ENCODE measurements at places on chromosomes 7 and 10.

DNA sequence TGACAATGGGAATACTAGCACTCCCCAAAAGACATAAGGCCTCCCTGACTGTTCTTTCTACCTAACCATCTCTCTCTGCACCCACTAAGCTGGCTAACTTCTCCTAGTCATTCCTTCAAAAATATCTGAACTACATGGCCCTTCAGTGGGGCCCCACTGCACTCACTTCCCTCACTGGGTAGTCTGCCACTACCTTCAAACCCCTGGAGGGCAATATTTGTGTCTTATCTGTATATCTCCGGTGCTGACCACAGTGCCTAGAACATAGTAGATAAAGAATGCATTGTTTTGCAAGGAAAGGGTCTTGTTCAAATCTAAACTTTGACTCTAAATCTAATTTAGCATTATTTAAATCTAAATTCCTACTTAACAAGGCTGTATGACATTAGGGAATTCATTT, 44.3 kb downstream of the CACUL1 start:
- no peak for DNase-seq

DNA sequence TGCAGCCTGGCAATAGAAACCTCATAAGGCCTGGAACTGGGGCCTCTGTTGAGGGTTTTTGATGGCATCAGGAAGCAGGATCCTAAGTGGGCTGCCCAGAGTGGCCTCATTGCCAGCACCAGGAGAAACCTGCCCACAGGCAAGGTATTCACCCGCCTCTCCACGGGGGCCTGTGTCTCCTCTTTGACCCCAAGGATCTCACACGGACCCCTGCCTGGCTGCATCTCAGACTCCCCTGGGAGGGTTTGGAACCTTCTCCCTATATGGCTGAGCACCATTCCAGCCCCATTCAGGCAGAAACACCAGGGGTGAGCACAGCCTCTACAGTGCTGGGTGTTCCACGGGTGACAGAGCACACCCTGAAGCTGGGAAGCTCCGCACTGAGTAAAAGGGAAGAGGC, 14.6 kb upstream of the C10orf71 start:
- DNase-seq: no peak

DNA sequence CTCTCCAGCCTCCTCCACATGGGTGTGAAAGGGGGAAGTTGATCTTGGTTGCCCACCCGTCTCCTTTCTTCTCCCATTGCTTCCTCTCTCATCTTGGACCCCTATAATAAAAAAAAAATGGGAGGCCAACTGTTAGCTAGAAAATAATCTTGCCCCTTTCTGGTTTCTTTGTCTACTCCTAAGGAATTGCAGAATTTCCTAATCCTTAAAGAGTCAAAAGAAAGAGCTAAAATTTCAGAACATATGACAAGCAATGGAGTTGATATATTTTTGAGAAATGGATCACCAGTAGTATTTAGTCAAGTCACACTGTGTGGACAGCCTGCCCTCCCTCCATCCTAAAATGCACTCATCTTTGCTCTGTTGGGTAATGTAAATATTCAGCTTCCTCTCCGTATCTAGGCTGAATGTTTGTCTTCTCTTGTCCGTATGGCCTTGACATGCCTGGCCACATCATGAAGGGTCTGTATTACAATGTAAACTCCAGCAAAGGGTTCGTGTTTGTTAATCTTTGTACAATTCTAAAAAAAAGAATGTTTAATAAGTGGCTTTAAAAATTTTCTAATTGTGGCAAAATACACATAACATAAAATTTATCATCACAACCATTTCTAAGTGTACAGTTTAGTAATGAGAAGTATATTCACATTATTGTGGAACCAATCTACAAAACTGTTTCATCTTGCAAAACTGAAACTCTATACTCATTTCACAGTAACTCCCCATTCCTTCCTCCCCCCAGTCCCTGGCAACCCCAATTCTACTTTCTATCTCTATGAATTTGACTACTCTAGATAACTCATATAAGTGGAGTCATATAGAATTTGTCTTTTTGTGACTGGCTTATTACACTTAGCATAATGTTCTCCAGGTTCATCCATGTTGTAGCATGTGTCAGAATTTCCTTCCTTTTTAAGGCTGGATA, 71.5 kb downstream of the ZNF92 start:
- DNase-seq: no peak

- no peak for DNase-seq
These were observed 107.4 kb downstream of the FAM107B start for GRCh38 chr10:14667280-14667679.

DNA sequence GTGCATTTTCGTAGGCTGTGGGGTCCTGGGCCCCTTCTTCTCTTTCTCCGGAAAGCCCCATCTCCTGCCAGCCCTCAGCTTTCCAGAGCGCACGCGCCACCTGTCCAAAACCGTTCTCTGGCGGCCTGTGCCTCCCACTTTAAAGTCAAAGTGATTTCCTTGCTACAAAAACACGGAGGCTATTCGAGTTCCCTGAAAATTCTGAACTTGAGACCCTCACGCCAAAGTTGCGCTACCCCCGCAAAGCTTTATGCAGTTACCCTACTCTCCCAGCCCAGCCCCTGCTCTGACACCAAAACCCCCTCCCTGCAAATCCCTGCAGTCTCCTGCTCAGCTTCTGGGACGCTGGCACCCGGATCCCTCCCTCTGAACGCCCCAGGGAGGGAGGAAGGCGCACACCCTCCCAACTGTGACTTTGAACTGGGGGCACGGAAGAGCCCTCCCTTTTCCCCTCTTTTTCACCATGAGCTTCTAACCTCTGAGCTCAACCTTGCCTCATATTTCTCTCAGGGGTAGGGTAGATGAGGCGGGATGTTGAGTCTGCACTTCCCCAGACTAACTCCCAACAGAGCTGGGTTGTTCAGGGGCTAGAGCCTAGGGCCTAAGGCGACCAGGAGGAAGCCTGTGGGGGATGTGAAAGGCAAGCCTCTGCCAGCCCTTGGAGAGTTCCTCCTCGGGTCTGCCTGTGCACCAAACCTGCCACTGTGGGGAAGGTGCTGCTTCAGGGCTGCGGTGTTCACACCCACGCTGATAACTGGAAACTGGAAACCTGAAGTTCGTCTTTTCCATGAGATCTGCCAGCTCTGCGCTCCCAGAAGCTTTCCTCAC, 2.7 kb upstream of the PAX4 start:
- no peak for DNase-seq

DNA sequence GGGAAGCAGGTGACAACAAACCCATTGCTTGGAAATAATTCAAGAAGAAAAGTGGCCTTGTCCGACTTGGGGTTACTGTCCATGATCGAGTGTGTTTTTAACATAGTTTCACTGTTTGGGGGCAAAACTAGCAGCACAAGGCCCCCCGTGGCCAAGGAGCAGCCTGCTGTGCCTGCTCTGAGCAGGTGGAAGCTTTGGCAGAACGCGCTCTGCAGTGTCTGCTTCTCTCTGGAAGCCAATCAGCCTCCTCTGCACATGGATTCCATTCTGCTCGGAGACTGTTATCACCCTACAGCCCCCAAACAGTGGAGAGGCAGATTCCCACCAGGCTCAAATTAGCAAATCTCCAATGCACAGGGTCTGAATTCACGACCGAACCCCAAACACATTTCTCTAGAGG, 7.3 kb upstream of the TCERG1L start:
- DNase-seq: no peak

DNA sequence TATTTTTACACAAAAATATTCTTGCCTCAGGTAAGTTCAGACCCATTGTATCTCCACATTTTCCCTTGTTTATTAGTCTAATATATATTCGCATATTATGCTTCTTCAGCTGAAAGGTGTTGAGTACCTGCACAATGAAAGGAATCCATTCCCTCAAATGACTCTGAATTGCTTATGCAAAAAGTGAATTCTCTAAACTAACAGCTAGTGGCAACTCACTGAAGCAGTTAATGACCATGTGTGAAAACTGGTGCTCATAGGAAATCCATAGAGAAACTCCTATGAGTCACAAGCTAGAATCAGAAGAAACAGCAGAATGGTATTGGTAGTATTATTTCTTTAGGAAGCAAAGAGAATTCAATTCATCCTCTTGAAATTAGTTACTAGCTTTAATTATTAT, 33.5 kb upstream of the RNF148 start:
- DNase-seq: no peak

DNA sequence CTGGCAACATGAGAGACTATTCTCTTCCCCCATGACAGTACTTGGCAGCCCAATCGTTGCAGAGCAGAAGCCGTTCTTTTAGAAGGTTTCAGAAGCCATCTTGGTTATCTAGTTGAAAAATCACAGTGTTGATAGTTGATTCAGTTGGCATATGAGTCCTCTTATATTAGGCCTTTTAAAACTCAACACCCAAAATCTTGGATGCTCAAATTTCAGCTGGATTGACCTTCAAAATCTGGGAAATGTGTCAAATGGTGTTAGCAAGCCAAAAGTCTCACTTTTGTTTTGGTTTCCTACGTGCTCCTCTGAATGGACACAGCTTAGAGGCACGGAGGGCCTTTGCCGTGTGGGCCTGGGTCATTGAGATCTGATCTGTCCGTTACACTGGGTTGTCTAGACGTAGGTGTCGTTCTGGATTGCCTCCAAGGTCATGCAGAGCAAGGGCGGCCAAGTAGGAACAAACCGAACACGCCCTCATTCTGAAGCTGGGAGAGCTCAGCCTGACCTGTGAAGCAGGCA, 59.3 kb upstream of the BMPER start:
- DNase-seq: no peak

DNA sequence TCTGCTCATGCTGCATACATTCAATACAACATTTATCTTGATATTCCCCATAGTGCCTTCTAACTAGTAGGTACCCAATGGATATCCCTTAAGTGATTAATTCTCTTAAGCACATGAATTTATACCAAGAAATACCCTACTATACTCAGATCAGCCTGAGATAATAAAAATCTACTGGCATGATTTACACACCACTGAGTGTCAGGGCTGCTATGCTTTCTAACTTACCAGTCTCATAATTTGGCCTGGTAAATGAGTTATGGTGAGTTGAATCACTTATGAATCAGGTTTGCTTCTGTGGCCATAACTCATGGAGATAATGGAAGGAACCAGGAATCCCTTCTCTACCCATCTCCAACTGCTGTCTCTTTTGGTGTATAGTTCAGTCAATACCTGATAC, 122.8 kb downstream of the THSD7A start:
- DNase-seq: no peak

DNA sequence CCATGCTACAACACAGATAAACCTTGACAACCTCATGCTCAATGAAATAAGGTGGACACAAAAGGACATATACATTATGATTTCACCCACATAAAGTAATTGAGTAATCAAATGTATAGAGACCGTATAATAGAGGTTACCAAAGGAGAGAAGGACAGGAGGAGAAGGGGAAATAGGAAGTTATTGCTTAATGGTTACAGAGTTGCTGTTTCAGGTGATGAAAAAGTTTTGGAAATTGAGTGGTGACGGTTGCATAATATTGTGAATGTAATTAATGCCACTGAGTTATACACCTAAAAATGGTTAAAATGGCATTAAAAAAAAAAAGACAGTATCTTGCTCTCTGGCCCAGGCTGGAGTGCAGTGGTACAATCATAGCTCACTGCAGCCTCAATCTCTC, 1.5 kb upstream of the OGDH start:
- DNase-seq: no peak

DNA sequence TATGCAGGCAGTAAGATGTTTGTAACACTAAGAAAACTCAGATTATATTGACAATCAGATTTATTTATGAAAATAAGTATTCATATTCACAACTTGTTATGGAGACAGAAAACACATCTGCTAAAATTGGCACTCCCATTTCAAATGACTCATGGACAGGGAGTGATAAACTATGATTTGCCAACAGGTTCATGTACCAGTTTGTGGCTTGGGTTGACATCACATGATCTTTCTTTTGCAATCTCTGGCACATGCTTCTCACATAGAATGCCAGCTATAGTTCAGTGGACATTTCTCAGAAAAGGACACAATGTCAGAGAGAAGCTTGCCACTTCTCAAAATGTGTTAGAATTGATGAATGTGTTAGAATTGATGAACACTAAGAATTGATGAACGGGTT, 663.2 kb upstream of the ANKRD30A start:
- no peak for DNase-seq

- DNase-seq: peak; percentile 17
These were observed 135.8 kb downstream of the CAMK1D start for GRCh38 chr10:12484941-12485805.

DNA sequence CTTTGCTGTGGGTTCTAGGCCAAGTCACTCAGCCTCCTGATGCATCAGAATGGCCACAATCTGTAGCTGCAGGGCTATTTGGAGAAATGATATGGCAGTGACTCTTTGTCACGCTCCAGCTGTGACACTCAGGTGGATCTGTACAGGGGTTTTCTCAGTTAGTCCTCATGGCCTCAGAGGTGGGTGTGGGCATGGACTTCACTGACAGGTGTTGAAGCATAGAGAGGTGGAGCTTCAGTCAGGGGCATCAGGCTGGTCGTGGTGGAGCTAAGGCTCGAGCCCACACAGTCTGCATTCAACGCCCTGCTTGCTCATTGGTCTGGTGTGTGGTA, 21.2 kb downstream of the PALD1 start:
- no peak for DNase-seq

GRCh38 chr10:114538181-114538906, 119.7 kb downstream of the ABLIM1 start:
- DNase-seq: peak; percentile 69

DNA sequence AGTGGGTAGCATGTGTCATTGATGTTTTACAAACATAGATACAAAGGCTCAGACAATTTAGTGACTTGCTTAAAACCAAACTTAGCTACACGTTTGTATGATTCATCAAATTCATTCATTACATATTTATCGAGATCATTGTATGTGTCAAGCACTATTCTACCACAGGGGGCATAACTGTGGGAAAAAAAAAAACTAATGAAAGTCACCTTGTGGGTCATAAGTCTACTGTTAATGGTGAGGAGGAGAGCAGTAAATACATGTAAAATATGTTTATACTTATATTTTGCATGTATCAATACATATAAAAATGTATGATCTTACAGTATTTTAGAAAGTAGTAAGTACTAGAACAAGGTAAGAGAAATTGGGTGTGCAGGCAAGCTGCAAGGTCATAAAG, 933.8 kb downstream of the IPMK start:
- no peak for DNase-seq

DNA sequence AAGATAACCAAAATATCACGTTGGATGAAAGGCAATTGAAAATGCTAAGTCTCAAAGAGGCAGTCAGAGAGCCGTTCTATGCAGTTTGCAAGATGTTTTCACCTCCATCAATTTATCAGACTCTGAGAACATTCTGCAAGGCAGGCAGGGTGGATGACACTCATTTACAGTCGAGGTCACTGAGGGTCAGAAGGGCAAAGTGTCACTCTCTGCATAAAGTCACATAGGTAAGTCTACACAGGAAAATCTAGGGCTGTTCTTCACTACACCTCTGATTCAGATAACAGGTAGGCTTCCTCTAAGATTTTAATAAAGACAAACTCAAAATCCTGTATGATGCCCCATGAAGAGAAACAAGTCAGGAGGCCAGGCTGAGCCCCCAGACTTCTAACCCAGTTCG, 1.4 kb upstream of the PLEKHA1 start:
- no peak for DNase-seq
